ENCODE measurements at places on chromosomes 11 and 22.

DNA sequence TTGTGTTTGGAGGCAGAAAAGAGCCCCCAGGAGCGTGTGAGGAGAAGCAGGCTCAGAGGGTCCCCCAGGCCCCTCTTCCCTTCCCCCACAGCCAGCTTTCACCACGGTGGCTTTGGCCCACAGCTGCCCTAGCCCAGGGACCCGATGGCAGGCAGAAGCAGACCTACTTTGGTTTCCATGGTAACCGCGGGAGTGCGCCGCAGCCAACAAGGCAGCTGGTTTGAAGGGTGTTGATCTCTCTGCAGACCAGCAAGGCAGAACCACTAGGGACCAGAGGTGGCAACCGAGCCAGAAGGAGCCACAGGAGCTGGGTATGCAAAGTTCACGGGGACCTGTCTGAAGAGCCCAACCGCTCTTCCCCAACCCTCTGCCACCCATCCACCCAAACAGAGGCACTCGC is 69.4 kb downstream of the BUD13 start:
- no peak for DNase-seq

GRCh38 chr11:111460340-111460739 is 51.8 kb downstream of the BTG4 start:
- DNase-seq, result no peak

DNA sequence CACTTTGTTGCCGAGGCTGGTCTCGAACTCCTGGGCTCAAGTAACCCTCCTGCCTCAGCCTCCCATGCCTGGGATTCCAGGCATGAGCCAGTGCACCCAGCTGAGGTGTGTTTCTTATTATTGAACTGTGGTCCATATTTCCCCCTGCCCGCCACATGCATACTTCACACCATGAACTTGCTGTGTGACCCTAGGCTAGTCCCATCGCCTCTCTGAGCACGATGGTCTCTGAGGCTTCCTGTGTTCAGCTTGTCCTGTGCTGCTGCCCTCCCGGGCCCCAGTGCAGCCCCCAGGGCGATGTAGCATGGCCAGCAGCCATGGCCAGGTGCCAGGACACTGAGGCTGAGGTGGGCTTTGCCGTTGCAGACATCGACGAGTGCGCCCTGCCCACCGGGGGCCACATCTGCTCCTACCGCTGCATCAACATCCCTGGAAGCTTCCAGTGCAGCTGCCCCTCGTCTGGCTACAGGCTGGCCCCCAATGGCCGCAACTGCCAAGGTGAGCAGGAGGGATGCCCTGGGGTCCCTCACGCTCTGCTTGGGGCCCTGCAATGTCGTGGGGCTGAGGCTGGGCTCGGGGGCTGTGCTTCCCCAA is 45.7 kb downstream of the FBLN1 start:
- DNase-seq, result no peak

DNA sequence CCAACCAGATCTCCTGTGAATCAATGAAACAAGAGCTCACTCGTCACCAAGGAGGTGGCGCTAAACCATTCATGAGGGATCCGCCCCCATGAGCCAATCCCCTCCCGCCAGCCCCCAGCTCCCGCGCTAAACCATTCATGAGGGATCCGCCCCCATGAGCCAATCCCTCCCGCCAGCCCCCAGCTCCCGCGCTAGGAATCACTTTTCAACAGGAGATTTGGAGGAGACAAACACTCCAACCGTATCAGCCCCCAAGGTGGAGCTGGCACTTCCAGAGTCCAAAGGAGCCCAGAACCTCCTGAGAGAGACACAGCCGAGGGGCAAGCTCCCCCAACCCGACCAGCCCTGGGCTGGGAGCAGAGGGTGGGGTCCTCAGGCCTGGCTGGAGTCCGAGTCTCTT is 40.9 kb upstream of the PRR5 start:
- no peak for DNase-seq

DNA sequence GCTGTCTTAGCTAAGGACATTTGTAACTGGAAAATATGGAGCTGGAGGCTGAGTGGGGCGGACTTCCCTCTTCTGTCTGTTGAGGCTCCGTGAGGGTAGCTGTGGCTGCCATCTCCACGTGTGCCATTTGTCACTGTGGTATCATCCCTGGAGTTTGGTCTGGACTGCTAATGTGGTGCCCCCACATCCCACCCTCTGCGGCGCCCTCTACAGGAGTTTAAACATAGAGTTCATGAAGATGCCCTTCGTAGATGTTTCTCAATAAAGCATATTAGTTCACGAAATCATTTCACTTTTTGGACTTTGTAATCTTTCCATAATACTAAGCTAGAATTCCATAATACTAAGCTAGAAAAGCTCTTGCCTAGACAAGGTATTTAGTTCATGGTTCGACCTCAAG is 52.4 kb downstream of the TECTA start:
- DNase-seq, result no peak

DNA sequence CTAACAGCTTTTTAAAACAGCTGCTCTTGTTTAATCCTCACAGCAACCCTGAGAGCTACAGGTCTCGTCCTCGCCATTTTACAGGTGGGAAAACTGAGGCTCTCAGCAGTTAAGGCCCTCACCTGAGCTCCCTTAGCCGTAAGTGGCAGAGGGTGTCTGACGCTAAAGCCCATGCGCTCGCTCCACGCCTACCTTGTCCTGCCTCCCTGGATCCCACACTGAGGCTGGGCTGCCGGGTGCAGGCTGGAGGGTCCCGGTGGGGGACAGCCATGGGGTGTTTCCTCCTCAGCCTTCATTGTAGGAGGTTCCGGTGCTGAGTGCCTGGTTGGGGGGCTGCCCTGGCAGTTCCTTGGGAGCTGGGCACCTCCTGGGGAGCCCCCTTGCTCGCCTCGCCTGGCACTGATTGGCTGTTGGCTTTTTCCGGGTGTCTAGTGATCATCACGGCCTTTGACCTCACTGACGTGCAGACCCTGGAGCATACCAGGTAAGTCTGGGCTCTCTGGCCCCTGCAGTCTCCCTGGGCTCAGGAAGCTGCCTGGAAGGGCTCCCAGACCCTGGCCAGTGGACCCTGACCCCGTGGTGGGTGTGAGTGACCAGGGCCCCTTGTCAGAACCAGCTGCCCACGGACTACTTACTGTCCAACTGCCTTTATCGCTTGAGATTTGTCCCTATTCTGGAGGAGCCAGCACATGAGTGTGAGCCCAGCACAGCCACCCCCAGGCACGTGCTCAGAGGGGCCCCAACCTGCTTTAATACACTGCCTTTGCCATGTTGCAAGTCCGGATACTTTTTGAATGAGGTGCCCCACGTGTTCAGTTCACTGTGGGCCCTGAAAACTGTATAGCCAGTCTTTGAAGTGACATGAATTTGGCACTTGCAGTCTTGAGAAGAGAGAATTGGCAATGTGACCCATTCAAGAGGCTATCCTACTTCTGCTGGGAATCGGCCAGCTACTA is 12.6 kb downstream of the RAB36 start:
- DNase-seq, result no peak

- DNase-seq, result no peak
Measured at GRCh38 chr11:87081358-87081757, 43.6 kb downstream of the TMEM135 start.

- DNase-seq, result peak; percentile 40
Measured at GRCh38 chr11:37449146-37449545, 851.1 kb upstream of the RAG2 start.

- DNase-seq, result no peak
Measured at GRCh38 chr22:37223965-37224551, 11.8 kb upstream of the SSTR3 start.
